ENCODE measurements at places on chromosomes 7 and 10. TPM values are rescaled to one million over a fixed set of nuclear protein-coding genes. Genes with fewer than 3 reads are reported as not detected.

DNA sequence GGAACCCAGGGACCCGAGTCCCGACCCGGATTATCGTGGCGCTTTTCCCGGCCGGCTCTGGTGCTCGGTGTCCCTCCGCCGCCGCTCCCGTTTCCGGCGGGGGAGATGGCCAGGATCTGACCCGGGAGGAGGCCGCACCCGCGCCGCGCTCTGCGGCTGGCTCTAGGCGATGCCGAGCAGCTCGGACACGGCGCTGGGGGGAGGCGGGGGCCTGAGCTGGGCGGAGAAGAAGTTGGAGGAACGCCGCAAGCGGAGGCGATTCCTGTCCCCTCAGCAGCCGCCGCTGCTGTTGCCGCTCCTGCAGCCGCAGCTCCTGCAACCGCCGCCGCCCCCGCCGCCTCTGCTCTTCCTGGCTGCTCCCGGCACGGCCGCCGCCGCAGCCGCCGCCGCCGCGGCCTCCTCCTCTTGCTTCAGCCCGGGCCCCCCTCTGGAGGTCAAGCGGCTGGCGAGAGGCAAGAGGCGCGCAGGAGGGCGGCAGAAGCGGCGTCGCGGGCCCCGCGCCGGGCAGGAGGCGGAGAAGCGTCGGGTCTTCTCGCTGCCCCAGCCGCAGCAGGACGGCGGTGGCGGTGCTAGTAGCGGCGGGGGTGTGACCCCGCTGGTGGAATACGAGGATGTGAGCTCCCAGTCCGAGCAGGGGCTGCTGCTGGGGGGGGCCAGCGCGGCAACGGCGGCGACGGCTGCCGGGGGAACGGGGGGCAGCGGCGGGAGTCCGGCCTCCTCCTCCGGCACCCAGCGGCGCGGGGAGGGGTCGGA, 593 bp downstream of the CDK13 start:
- DNase-seq = peak; percentile 22

GRCh38 chr10:108427146-108427545, 1262.6 kb upstream of the SORCS1 start:
- no peak for DNase-seq

- DNase-seq = no peak
Observed at GRCh38 chr7:142112086-142112485, 568 bp downstream of the MGAM2 start.

DNA sequence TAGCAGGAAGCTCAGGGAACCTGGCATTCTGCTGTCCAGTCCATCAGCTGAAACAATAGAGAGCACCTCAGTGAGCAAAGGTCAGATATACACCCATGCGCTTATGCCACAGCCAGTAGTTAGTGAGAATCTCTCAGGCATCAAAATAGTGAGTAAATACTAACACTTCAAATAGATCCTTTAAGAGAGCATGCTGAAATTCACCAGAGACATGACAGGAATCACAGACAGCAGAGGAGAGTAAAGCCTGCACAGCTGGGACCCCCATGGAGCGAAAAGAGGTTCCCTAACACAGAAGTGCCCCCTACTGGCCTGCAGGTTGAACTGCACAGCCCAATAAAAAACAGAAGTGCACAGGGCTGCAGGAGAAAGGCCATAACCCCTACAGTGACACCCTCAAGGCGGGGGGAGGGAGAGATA, 57.6 kb upstream of the ANTXRL start:
- no peak for DNase-seq

GRCh38 chr10:103845972-103846371, 9.4 kb downstream of the SH3PXD2A start:
- no peak for DNase-seq

- no peak for DNase-seq
Observed at GRCh38 chr10:97812696-97813095, 36.9 kb upstream of the GOLGA7B start.

DNA sequence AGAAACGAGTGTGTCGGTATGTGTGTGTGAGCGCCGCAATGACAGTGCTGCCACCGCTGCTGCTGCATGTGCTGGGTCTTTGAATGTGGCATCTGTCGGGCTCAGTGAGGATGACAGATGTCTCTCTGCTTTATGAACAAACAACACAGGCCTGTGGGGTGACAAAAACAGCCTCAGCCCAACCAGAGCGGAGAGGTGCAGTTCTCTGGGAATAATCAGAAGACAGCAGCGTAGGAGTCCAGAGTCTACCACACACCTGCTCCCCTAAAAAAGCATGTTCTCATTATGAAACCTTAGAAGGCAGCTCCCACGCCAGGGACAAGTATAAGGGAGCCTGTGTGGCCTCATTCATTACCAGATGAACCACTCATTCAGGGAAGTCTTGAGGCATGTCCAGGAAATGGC, 278.3 kb downstream of the KCNMA1 start:
- no peak for DNase-seq

DNA sequence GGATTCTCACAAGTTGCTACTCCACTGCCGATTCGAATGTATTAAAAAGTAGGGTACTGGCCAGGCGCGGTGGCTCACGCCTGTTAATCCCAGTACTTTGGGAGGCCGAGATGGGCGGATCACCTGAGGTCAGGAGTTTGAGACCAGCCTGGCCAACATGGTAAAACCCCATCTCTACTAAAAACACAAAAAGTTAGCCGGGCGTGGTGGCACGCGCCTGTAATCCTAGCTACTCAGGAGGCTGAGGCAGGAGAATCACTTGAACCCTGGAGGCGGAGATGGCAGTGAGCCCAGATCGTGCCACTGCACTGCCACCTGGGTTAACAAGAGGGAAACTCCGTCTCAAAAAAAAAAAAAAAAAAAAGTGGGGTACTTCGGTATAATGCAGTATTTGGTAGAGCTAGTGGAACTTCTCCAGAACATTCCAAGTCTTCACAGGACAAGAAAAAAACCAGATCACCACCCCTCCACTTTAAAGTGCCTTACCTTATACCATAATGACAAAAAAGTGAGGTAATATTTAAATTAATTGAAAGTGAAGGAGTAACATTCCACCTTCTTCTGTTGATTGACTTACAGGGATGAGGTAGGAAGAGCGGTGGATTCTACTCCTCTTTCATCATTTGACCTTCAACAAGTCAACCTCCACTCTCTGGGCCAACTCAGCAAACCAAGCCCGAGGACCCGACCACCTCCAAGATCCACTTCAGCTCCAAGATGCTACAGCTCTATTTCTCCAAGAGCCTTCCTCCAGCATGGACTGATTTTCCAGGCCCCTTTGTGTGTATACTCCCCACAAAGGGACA, 2.0 kb downstream of the BAZ1B start:
- no peak for DNase-seq

DNA sequence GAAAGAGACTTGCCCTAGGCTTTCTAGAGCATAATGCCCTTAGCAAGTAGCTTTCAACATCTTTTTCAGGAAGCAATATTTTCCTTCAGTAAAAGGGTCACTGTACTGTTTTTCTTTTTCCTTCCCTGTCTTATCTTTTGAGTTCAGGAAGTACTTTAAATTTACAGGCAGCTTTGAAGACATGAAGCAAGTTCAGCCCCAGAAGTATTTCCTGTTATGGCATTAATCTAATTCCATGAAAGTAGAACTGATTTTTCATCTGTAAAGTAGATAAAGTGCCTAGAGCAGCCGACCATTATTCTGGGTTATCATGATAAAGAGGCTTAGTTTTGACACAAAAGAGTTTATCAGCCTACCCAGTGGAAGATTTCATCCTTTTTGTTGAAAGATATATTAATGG, 288.2 kb downstream of the ADK start:
- DNase-seq = no peak

DNA sequence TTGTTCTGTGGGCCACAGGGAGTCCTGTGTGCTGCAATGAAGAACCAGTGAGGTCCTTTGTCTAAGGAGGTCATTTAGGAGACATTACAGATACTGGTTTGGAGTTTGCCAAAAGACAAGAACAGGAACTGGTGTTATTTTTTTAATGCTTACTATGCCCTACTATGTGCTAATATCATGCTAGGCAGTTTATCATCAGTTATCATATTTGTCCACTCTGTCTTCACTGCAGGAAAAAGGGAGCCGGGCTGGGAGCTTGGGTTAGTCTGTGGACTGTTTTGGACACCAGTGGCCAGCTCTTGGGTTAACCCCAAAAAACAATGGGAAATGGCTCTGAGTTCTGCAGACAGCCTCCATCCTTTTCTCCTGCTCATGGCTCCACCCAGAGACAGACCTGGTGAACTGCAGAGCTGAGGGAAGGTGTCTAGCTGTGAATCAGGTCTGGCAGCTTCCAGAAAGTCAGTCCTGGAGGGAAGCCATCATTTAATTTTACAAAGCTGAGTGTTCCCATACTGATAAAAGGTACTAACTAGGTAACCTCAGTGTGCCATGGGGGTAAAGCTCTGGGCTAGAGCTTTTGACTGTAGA, 101.2 kb upstream of the ZNF746 start:
- DNase-seq = peak; percentile 7

- no peak for DNase-seq
Observed at GRCh38 chr7:108614896-108615295, 45.2 kb downstream of the DNAJB9 start.

DNA sequence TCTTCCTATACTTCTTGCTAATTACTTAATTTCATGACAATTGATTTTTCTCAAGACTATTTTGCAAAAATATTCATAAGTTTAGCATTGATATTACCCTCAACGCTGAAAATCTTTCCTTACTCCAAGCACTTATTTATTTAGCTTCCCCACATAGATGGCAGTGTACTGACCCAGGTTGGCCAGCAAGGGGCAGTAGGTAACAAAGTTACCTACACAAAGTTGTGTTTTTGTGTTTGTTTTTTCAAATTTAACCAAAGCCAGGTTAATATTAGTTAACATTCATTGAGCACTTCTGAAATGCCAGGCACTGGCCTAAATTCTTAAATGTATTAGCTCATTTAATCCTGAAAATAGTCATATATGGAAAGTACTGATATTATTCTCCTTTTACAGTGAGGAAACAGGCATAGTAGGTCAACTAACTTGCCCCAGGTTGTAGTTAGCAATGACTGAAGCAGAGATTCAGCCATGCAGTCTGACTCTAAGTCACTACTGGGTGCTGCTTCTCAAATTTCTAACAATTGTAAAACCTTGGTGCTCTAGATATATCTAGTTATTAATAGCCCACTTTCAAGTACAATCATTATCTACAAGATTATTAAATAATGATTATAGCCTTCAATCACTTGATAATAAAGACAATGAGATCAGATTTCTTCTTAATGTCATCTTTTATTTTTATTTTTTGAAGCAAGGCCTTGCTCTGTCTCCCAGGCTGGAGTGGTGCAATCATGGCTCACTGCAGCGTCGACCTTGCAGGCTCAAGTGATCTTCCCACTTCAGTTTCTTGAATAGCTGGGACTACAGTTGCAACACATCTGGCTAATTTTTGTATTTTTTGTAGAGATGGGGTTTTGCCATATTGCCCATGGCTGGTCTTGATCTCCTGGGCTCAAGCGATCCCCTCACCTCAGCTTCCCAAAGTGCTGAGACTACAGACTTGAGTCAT, 5.8 kb upstream of the GGCT start:
- DNase-seq = peak; percentile 8

- peak; percentile 93 for DNase-seq
Observed at GRCh38 chr7:13800694-13801448, 188.6 kb downstream of the ETV1 start.

GRCh38 chr10:125005312-125006187, 63.6 kb downstream of the ZRANB1 start:
- no peak for DNase-seq

- DNase-seq = no peak
Observed at GRCh38 chr7:107870427-107871000, 20.5 kb upstream of the DLD start.

DNA sequence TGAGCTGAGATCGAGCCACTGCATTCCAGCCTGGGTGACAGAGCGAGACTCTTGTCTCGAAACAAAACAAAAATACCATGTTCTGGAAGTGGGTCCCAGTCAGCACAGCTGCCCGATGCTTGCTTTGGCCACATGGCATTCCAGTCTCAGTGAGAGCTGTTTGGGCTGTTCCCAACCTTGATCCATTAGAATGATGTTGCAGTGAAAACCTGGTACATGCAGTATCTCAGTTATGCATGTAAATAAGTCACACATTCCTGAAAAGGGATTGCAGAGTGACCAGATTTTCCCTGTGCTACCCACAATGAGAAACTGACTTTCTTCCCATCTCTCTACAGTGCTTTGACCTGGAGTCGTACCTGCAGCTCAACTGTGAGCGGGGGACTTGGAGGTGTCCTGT, 15.4 kb downstream of the ZMIZ2 start:
- DNase-seq = no peak

DNA sequence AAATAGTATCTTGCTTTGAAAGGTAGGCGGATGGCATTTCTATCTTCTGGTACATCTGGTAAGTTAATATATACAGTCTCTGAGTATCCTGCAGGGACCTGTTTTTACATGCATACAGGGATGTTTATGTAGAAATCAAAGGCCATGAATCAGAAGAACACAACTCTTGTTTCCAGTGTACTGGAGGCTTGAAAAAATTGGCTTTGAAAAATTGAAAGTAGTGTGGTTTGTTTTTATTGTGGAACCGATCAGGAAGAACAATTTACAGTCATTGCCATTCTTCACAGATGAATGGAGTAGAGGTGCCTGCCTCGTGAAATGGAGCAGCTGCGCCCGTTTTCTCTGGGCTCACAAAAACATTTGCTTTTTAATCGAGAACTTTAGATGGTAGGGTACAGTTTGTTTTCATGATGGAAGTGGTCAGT, 54.0 kb upstream of the RPA3 start:
- DNase-seq = peak; percentile 46

DNA sequence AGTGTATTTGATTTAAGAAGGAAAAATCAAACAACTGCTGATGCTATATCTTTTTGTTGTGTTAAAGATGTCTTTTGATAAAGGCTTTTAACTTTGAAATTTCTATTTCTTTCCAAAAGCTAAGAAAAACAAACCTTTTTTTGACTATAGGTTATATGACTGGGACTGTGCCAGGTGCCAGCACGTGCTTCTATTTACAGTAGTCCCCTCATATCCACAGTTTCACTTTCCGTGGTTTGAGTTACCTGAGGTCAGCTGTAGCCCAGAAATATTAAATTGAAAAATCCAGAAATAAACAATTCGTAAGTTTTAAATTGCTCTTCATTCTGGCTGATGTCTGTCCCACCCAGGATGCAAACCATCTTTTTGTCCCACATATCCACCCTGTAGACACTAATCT, 104.3 kb downstream of the BBS9 start:
- no peak for DNase-seq

GRCh38 chr7:39910108-39910869, 39.8 kb upstream of the CDK13 start:
- DNase-seq = peak; percentile 23

- DNase-seq = no peak
Observed at GRCh38 chr10:117198088-117198487, 799 bp downstream of the KCNK18 start.

- peak; percentile 94 for DNase-seq
Observed at GRCh38 chr10:103645141-103646054, 151.9 kb downstream of the NEURL1 start.

GRCh38 chr7:51647931-51648351, 331.3 kb upstream of the COBL start:
- peak; percentile 76 for DNase-seq

The NACAD gene
- total RNA-seq = 21.6 TPM

The NPTX2 gene
- 2.4 TPM for total RNA-seq

The PSMC2 gene
- total RNA-seq = 144 TPM

The ECHS1 gene
- 90.9 TPM for total RNA-seq

The DNA2 gene
- total RNA-seq = 5.8 TPM

The FOXI2 gene
- total RNA-seq = not detected

The STAMBPL1 gene
- 1.5 TPM for total RNA-seq

The ARMC3 gene
- 0.23 TPM for total RNA-seq

The PHYHIPL gene
- total RNA-seq = 0.34 TPM

The PANK1 gene
- 7.9 TPM for total RNA-seq

The COG5 gene
- total RNA-seq = 53.4 TPM

The PRR15 gene
- 7.2 TPM for total RNA-seq

The MYH16 gene
- 0.11 TPM for total RNA-seq
